ENCODE measurements at places on chromosomes 11 and 22.
A peak's percentile ranks its signal among the peaks of the same experiment; 100 is the strongest.

DNA sequence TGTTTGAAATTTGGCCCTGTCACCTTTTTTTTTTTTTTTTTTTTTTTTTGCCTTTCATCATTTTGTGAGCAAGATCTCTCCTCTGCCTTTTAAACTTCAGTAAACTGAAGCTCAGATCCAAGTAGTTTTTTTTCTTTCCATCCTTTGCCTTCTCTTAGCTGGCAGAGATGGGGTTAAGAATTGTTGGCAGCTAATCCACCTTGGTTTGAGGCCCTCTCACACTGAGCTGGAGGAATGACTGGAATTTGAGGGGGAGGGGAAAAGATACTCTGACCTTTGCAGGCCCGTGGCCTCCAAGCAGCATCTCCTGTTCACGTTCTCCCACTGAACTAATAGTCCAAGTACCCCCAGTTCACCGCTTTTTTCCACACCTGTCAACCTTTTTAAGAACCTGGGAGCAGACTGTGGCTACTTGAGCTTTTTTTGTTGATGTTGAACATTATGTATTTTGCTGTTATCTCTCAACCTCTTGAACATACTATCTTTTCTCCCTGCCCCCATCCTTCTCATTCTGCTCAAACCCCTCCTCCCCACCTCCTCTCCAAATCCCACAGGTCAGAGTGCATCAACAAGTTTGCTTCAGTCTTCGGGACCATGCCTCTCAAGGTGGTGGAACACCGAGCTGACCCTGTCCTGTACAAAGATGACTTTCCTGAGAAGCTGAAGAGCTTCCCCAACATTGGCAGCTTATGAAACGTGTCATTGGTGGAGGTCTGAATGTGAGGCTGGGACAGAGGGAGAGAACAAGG, 66.2 kb downstream of the ALX4 start:
- DNase-seq: peak; percentile 71

DNA sequence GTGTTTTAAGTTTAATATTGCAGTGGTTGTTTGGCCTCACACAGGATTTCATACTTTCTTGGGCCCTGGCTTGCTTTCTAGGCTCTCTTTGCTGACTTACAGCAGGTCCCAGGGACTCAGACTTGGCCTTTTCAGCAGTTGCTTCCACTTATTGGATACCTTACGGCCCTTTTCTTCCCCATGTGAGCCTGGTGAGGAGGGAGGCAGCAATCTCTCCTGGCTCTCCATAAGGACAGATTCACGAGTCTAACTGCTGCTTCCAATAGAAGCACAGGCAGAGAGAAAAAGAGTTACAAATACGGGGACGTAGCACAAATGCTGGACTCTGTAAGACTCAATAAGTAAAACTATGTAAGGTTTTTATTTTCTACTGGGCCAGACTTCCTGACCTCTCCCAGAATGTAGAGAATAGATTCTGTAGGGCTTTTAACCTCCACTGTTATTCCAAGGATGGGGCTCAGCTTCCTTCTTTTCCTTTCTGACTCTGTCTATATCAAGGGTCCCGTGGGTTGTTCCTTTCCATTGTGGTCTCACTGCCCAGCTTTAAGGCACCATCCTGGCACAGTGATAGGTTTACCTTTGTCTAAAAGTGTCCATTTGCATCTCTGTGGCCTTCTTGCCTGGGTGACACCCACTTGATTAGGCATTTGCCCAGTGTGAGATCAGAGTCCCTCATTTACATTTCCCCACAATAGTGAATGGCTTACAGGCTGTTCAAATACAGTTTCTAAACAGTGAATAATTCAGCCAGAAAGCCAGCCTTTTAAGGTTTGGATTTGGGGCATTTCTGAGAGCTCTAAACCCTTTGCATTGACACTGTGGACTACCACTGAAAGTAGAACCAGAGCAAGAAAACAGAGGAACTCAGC, 92.8 kb downstream of the RASSF10 start:
- no peak for DNase-seq

- no peak for DNase-seq
Observed at GRCh38 chr11:23778971-23779370, 717.9 kb upstream of the LUZP2 start.

- DNase-seq: no peak
Observed at GRCh38 chr11:8108421-8108820, 27.4 kb downstream of the TUB start.

DNA sequence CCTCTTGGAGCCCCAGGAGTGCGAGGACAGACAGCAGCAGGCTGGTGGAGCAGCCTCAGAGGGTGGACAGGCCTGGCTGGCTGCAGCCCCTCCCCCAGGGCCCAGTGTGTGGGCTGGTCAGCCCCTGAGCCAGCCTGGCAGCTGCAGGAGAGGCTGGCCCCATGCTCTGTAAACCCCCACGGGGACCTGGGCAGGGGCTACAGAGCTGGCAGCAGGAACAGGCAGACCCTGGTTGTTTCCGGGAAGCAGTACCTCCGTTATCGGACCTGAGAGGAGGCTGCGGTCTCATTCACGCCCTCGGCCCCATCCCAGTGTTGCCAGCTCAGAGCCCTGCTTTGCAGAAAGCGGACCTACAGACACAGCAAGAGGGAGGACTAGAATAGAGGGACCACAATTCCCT, 38.5 kb upstream of the COMT start:
- no peak for DNase-seq
